ENCODE measurements at places on chromosomes 16 and 17.
A peak's percentile ranks its signal among the peaks of the same experiment; 100 is the strongest.

DNA sequence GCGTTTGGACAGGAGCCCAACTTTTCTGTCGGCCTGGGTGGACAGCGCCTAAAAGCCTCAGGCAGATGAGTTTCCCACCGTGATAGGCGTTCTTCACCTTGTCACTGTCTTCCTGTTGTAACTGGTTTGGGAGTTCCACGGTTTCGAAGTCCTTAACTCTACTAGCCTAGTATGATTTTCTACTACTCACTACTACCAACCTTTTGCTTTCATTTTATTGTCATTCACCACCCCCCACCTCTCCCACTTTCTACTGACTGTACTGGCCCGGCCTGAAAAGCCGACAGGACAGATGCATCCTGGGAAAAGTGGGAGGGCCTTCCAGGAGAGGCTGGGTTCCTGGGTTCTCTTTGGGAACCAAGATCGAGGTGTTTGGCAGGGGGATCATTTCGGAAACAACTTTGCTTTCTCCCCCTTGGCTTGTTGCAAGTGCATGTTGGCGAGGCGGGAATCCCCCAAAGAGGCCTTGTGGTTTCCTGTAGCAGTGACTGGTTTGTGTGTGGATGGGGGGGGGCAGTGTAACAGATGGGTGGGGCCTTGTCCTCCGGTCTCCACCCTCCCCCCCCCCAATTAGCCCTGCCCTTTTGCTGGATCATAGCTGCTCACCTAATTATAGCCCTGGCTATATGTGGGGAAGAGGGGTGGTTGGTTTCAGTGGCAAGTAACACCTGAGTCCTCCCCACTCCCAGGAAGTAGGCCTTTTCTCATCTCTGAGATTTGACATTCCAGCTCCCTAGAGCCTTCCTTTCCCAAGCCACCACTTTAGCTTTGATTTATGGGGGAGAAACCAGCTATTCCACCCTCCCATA, 1.4 kb downstream of the EIF5A start:
- peak; percentile 74 for DNase-seq
- H3K4me1 ChIP-seq = peaks cover 45% of the 10 kb centered on the region
- H3K27me3 ChIP-seq = no peaks in the 10 kb centered on the region
- H3K36me3 ChIP-seq = peaks cover 8% of the 10 kb centered on the region

GRCh38 chr17:80474961-80475909, 1.2 kb downstream of the NPTX1 start:
- H3K36me3 ChIP-seq = no peaks in the 10 kb centered on the region
- peaks cover 41% of the 10 kb centered on the region for H3K27me3 ChIP-seq
- H3K4me1 ChIP-seq = peaks cover 24% of the 10 kb centered on the region
- DNase-seq = no peak
- no peak overlapping the region for H3K27ac ChIP-seq

DNA sequence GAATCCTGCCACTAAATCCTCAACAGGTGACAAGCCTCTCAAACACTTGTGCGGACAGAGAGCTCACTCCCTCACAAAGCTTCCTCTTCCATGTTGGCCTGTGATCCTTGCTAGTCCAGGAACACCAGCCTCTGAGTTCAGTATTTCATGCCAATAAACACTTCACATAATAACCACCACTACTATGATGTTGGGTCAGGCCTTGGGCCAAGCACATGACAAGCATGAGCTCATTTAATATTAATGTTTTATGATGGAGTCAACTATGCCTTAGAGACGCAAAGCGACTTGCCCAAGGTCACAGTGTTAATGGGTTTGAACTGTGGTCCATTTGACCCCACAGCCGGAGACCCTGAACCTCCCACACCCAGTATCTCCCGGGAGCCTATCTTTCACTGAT, 129.1 kb downstream of the GAS7 start:
- no peaks in the 10 kb centered on the region for H3K4me1 ChIP-seq
- no peak overlapping the region for H3K27ac ChIP-seq
- H3K27me3 ChIP-seq = no peaks in the 10 kb centered on the region
- DNase-seq = peak; percentile 74
- H3K36me3 ChIP-seq = no peaks in the 10 kb centered on the region
- no peak overlapping the region for H3K4me3 ChIP-seq

- DNase-seq = no peak
- H3K4me3 ChIP-seq = no peak overlapping the region
- no peaks in the 10 kb centered on the region for H3K27me3 ChIP-seq
- no peak overlapping the region for H3K27ac ChIP-seq
- H3K4me1 ChIP-seq = no peaks in the 10 kb centered on the region
Observed at GRCh38 chr16:3992297-3993051, 112.0 kb upstream of the CREBBP start.

- no peak overlapping the region for H3K4me3 ChIP-seq
- H3K4me1 ChIP-seq = no peaks in the 10 kb centered on the region
- H3K36me3 ChIP-seq = no peaks in the 10 kb centered on the region
- H3K27ac ChIP-seq = no peak overlapping the region
Observed at GRCh38 chr16:23339787-23340186, 37.7 kb downstream of the SCNN1B start.

DNA sequence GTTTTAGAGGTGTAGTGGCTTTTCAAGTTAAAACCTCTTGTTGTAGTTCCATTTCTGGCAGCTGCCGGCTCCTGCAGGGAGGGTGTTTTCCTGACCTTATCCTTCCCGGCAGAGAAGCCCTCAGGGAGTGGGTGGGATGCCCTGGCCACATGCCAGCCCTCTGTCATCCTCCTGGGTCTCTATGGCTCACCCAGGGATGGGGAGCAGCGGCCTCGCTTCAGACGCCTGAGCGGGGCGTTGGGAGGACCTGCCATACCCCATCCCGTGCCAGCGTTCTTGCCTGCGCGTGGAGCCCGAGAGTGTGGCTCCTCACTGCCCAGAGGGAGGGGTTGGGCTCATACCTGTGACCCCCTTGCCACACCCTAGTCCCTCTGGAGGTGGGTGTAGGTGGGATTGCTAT, 11.9 kb downstream of the KCNJ12 start:
- H3K4me3 ChIP-seq = no peak overlapping the region
- DNase-seq = no peak
- no peaks in the 10 kb centered on the region for H3K36me3 ChIP-seq
- H3K4me1 ChIP-seq = peaks cover 9% of the 10 kb centered on the region
